ENCODE measurements at places on chromosomes 6 and 20.
A peak's percentile ranks its signal among the peaks of the same experiment; 100 is the strongest.

DNA sequence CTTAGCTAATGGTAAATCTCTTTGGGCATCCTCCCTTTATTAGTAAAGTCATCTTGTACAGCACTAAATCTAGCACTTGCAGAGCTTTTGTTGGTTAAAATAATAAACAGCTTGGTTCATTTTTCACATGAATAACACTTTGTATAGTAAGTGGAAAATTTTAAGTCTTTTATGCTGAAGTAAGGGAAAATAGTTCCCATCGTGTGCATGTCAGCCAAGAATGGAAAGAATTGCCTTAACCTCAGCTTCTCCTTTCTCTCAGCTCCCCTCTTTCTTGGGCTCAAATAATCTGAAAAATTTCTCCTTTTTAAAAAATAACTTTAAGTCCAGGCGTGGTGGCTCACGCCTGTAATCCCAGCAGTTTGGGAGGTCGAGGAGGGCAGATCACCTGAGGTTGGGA is 16.6 kb downstream of the SNRPC start:
- no peak for DNase-seq

- no peak for DNase-seq
Measured at GRCh38 chr6:75824160-75824559, 75.1 kb downstream of the MYO6 start.

DNA sequence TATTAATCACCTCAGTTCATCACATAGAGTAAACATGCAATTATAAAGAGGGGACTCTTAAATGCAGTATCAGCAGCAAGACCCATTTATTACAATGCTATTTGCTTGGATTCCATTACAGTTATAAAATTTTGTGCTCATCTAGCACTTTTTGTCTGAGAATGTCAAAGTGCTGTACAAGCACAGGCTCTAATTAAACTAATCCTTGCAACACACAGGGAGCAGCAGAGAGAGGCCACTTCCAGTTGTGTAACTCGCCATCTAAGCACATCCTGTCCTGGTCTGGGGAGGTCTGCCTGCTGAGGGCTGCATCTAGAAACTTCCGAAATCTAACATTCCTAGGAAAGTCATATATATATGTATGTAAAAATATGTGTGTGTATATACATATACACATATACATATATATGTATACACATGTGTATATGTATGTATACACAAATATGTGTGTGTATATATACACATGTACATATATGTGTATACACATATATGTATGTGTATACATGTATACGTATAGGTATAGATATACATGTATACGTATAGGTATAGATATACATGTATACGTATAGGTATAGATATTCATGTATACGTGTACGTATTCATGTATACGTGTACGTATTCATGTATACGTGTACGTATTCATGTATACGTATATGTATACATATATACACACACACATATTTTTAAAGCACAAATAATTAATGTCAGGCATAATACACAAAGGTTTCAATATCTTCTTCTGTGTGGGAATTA is 136.4 kb upstream of the JARID2 start:
- no peak for DNase-seq

- no peak for DNase-seq
Measured at GRCh38 chr20:48201188-48201587, 415.9 kb upstream of the SULF2 start.

GRCh38 chr20:58075586-58076345 is 152.7 kb downstream of the ANKRD60 start:
- no peak for DNase-seq

- DNase-seq: no peak
Measured at GRCh38 chr20:33563788-33564187, 73.9 kb downstream of the CBFA2T2 start.

DNA sequence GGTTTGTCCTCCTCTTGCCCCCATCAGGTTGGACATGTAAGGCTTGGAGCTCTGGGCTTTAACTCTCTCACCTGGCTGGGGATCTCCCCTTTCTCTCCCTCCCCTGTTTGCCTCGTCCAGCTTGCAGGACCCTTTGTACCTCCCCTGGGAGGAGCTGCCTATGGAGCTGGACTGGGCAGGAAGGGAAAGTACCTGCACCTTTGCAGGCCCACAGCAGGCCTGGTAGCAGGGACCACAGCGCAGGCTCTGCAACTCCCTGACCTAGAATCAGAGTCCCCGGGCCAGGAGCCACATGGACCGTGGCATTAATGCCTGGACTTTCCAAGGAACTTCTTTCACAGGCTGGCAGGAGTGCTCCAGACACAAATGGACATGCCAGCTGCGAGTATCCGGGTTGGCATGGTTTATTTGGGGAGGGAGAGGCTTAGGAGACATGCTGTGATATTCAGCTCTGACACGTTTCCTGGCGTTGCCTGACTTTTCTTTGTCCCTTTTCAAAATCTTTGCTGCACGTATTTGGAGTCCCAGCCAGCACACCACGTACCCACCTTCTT is 268.5 kb upstream of the EXOC2 start:
- no peak for DNase-seq

DNA sequence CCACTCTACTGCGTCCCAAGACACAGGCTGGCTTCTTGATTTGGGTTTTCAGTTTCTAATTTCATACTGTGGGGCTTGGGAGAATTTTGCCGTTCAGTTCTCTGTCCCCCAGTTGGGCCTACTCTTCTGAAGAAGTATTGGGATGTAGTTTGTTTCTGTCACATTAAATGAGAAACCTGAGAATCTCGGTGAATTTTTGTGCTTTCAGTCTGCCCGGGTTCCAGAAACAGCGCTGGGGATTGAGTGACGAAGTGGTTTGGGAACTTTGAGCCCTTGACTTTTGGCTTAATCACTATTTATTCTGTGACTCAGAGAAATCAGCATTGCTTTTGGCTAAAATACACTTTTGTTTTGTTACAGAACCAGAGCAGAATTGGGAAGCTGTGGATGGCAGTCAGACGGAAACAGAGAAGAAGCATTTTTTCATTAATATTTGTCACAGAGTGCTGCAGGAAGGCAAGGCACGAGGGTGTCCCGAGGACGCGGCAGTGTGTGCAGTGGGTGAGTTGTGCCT is 74.0 kb downstream of the IGF2R start:
- no peak for DNase-seq

DNA sequence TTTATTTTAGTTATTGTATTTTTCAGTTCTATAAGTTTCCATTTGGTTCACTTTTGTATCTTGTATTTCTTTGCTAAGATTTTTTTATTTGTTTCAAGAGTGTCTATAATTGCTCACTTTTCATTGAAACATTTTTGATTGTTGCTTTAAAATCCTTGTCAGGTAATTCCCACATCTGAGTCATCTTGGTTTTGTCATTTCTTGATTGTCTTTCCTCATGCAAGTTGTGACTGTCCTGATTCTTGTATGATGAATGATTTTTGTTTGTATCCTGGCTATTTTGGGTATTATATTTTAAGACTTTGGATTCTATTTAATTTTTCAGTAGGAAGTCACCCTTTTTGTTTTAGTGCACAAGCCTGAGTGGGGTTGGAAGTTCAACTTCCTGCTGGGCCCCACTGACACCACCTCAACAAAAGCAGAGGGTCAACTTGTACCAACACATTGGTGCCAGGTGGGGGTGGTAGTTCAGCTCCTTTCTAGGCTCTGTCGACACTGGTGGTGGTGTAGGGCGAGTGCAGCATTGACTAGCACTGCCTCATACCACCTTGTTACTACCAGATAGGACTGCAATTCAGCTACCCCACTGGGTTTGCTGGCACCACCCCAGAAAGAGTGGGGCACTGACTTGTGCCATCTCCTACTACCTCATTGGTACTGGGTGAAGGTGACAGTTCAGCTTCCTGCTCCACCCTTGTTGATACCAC is 8.8 kb downstream of the RSPH3 start:
- no peak for DNase-seq

GRCh38 chr6:46932526-46933319 is 11.0 kb upstream of the ADGRF5 start:
- DNase-seq: no peak

DNA sequence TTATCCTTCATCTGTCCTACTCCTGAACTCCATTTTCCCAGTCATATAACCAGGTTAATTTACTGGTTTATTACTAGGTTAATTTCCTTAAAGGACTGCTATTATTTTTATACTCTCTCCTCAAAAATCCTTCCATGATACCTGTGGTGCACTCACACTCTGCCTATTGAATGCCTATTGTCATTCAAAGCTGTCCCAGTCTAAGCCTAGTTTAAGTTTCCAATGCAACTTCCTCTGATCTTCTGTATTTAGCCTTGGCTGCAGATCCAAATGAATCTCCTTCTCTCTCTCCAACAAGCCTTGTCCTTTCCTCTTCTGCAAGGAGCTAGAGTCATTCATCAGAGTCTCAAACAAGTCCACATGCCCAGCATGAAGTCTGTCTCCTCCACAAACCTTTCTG is 41.3 kb upstream of the ADGRF5 start:
- DNase-seq: no peak

DNA sequence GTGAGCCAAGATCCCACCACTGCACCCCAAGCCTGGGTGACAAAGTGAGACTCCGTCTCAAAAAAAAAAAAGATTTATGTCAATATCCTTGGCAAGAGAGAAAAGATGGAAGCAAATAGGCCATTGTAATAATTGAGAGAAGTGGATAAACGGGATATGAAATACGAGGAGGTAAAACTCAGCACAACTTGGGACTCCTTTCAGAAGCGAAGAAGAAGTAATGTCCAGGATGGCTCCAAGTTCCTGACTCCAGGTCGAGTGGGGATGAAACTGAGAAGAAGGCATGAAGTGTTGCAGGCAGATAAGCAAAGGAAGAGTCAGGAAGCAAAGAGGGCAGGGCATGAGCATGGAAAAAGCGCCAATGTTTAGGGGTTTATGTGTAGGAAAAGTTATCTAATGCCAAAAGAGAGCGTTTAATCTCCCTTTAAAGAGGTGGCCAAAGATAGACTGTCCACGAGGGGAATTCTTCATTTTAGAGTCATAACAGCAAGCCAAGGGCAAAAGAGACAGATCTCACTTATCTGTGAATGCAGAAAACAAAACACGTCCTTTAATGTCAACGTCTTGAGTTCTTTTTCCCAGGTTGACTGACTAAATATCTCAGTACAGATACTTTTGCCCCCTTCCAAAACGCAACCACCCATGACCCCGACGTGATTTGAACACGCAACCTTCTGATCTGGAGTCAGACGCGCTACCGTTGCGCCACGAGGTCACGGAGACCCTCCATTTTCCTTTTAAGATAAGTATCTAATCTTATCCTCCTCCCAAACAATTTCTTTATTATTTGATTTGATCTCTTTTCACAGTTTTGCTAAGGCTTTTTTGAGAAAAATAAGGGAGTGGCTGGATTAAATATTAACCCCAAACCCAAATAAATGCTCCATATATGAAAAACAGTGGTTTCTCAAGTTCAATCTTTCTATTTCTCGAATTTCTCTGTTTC is 46.3 kb upstream of the BTN3A2 start:
- no peak for DNase-seq

GRCh38 chr20:49091104-49091503 is 45.0 kb downstream of the CSE1L start:
- no peak for DNase-seq

DNA sequence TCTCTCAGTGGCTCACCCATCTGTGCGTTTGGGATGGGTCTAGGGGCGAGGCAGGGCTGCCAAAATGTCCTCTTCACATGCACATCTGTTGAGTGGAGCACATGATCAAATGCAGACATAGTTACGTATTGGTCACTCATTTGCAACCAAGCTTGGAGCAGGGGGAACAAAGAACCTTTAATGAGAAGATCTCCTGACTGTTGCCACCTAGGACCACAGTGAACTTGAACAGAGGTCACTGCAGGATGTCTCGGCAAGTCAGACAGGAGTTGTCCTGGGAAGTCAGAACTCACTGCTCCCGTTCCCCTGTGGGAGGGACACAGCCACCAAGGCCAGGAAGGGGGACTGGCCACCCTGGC is 73.4 kb downstream of the SSR1 start:
- DNase-seq: no peak

GRCh38 chr6:153831350-153832078 is 207.5 kb upstream of the OPRM1 start:
- no peak for DNase-seq

GRCh38 chr6:84456803-84457202 is 229.4 kb upstream of the CEP162 start:
- DNase-seq: no peak

DNA sequence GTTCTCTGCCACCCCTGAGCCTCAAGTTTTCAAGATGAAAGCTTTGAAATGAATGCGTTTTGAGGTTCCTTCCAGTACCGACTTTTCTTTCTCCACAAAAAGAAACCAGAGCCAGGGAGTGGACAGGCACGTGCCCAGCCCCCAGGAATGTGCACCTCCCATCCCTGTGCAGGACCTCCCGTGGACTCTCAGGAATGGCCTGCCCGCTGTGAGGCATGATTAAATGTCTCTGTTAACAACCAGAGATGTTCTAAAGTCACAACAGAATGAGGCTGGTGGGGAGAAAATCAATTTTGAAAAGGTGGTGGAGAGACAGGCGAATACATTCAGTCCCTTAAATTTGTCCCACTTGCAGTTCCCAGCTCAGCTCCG is 1.5 kb downstream of the TGM3 start:
- no peak for DNase-seq

DNA sequence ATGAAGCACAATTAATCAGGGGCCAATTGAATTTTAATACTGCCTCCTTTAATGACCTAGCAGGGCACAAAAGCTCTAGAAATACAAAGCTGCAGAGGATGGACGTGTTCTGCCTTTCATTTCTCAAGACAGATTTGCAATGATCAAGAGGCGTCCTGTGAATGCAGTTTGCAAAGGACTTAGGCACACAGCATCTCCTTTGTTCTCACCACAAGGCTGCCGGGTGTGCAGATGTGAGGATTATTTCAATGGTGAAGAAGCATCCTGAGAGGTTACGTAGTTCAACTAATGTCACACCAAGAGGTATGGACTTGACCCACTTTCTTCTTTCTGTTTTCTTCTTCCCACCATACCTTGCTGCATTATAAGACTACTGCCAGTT is 42.9 kb upstream of the SPTLC3 start:
- no peak for DNase-seq

GRCh38 chr20:32564921-32565734 is 20.0 kb downstream of the NOL4L start:
- no peak for DNase-seq

- DNase-seq: no peak
Measured at GRCh38 chr6:168035661-168036545, 38.4 kb downstream of the KIF25 start.

DNA sequence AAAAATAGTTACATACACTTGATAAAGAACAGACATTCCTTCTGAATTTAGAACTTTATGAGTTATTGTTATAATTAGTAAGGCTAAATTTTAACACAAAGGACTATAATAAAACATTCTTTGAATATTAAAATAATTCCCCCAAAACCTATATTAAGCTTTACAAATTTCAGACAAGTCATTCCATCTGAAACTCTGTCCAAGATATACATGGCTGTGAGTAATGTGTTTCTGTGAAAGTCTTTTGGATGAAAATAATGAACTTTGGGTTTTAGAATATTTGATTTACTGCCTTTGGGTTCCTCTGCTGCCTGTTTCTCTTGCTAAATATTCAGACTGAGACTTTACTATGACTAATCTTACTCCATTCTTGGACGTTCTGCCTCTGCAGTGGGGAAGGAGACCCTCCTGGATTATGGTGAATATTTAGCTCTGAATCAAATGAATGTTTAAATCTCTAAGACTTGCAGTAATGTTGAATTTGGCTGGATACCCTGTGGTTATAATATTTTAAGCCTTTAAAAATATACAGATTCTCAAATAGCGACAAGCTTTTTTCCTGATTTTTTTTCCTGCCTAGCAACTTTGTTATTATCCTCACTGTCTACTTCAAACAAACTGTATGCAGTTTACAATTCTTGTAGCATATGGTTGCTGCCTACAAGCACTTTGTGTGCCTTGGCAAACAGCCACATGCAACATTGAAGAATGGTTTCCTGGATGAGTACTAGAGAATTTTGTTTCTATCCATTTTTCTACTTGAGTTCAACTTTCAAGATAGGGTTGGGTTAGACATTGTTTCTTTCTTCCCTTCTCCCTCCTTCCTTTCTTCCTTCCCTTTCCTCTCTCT is 51.4 kb downstream of the TXLNB start:
- peak; percentile 56 for DNase-seq

All from SHP77 treated with DMSO at 0.1 percent for 48 hours (cell line).